Endodermal cell (in vitro differentiated cells): ENCODE measurements at places on chromosomes 4 and X.

DNA sequence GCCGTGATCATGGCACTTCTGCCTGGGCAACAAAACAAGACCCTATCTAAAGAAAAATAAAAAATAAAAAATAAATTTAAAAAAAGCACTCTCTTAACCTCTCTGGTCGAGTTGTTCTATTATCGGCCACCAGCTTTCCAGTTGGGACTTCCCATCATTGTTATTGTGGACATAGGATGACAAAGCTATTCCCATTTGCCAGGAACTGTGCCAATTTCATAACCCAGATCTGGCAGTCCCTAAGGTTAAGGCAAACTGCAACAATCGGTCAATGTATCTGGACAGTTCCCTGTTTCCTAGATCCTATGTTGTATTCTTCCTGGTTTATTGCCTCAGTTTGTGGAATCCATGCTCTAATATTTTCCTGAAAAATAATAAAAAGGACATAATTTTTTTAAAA is 17.8 kb upstream of the ANXA5 start:
- DNase-seq, result no peak

DNA sequence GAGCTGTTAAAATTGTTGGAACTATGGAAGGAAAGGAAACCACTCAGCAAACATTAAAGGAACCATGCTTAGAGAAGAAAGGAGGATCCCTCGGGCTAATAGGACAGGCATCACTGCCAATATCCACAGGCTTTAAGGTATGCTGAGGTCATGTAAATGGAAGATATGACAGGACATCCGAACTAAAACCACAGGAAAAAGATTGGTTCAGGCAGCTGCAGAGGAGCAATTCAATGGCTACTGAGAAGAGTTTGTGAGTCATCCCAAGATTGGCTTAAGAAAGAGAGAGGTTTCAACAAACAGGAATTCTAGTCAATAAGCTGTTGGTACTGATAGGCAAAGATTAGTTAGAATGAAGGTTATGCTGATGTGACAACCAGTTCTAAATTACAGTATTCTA is 106.4 kb upstream of the FAM241A start:
- DNase-seq, result no peak

DNA sequence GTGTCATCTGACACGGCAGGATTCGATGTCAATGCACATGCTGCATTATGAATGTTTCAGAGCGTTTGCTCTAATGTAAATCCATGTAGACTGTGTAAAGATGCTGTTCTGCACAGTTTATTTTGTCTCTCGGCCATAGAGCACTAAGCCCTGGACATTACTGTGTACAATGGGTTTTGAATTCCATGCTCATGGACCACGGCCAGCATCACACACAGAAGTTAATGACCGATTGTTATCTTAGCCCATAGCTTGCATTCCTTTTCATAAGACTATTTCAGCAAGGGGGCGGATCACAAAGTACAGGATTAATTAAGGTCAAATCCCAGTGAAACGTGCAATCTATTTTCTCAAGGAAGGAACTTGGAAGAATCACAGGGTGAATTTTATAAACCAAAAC is 286.1 kb upstream of the TENM3 start:
- DNase-seq, result no peak

DNA sequence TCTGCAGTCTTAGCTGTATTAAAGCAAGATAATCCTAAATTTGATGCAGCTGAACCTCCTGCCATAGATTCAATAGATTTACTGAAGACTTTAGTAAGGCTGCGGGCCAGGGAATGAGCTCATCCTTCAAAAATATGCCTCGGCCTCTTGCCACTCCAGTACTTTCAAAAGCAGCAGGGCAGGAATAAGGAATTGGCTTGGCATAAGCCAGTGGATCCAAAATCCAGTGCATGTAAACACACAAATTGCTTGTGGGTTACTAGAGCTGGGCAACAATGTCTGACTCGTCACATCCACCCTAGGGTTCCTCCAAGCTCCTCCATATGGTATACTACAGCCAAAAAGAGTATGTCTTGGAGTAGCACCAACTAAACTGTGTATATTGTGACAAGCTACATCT is 165.0 kb downstream of the AMELX start:
- DNase-seq, result no peak

DNA sequence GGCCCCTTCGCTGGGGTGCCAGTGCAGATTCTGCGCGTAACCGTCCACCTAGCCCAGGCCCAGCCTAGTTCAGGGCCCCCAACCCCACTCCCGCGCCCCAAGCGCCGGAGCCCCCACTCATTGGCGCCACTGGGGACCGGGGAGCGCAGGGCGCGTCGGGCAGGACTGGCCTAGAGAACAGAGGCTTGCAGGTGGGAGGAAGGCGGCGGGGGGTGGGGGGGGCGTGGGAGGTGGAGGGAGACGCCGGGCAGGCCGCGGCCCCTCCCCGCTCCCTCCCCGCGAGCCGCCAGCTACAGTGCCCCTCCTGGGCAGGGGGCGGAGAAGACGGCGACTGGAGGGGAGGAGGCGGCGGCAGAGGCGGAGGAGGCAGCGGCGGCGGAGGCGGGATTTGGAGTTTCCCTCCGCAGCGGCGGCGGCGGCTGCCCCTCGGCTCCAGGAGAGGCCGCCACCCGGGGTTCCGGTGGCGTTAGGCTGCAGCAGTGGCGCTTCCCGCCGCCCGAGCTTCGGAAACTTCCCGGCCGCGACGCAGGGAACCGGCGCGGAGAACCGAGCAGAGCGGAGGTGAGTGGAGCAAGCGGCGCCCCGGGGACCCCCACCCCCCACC is 4.8 kb upstream of the DUSP9 start:
- peak; percentile 66 for DNase-seq

GRCh38 chr4:81227138-81227537 is 12.1 kb upstream of the PRKG2 start:
- no peak for DNase-seq

GRCh38 chrX:53281321-53281822 is at the start of gene IQSEC2:
TSS of gene IQSEC2 (minus strand) at chrX:53281584.
- DNase-seq, result peak; percentile 86

DNA sequence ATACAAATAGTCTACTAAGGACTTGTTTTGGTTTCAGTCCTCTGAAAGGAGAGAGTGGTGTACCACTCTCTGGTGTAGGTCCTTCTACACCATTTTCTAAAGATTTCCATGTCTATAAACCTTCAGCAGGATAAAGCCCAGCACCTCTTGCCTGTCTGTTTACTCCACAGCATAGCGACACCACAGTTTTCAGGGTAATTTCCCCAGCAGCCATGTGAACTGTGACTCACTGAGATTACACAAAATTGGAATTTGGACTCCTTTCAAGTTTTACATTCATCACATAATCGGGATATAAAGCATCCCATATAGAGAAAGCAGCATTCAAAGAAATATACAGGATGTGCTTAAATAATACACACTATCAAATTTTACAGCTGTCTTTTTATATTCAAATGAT is 229.6 kb downstream of the PRDM5 start:
- no peak for DNase-seq
